Kidney (tissue), 22 donors: ENCODE measurements at places on chromosomes 1 and 21.

DNA sequence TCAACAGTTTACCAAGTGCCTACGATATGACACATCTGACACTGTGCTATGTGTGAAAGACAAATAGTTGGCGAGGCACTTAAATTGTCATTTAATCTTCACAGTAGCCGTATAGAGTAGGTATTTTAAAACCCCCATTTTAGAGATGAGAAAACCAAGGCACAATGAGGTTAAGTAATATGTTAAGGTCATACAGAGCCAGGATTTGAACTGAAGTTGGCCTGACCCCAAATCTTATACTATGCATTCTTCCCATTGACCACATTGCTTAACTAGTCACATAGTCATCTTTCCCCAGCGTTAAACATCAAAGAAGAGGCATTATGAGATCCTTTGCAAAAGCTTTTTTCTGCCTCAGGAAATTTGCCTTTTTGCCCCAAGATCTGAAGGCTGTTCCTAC, 3.9 kb downstream of the INKA2 start:
- no peak overlapping the region for H3K27ac ChIP-seq
- no peaks in the 10 kb centered on the region for H3K4me1 ChIP-seq
- no peaks in the 10 kb centered on the region for H3K27me3 ChIP-seq
- DNase-seq, result no peak
- no peak overlapping the region for H3K4me3 ChIP-seq

GRCh38 chr21:34825101-34825500, 156.3 kb downstream of the CLIC6 start:
- no peaks in the 10 kb centered on the region for H3K27me3 ChIP-seq
- no peak for DNase-seq
- H3K4me1 ChIP-seq, result no peaks in the 10 kb centered on the region

DNA sequence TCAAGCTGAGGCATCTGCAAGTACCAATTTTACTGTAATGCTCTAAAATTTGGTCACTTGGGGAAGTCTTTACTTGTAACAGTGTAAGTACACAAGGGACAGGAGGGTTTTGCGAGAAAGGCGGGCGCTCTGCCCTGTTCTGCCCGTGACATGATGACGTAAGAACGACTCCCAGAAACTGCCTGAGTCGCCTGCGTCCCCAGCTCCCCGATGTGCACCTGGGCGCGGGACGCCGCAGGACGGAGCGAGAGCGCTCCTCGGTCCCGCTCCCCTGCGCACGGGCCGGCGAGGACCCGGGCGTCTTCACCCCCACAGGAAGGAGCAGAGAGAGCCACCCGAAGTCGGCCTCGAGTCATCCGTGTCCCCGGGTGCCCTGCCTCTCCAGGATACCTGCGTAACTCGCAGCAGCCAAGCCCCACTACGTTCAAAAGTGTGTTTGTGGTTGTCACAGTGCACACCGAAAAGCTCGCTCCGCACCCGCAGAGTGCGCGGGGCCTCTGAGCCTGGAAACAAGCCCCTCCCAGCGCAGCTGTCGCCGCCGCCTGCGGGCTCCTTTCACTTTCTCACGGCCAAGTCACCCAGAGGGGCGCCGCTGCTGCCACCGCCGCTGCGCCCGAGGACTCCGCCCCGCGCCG, 3.3 kb upstream of the ZBTB18 start:
- no peaks in the 10 kb centered on the region for H3K36me3 ChIP-seq
- no peaks in the 10 kb centered on the region for H3K27me3 ChIP-seq
- peak overlapping the region; percentile 85 for H3K4me3 ChIP-seq
- peaks cover 3% of the 10 kb centered on the region for H3K4me1 ChIP-seq

GRCh38 chr1:36729716-36730510, 247.2 kb upstream of the CSF3R start:
- H3K4me1 ChIP-seq, result no peaks in the 10 kb centered on the region
- H3K27ac ChIP-seq, result no peak overlapping the region
- DNase-seq, result no peak

DNA sequence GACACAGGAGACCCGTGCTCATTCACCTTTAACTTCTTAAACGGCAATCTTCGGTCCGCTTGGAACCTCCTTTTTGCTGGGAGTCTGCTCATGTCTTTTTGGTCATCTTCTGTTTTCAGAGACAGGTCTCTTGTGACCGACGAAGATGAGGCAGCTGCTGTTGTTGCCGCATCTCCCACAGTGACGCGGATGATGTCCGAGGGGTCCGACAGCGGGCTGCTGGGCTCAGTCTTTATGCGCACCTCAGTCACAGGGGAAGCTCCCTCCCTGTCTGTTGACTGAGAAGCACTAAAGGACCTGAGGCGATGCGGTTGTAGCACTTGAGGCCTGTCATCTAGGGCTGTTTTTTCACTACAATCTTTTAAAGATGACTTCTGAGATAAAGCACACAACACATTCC, 17.6 kb downstream of the ZBTB21 start:
- no peaks in the 10 kb centered on the region for H3K4me1 ChIP-seq
- no peaks in the 10 kb centered on the region for H3K27me3 ChIP-seq
- no peak overlapping the region for H3K27ac ChIP-seq
- peaks cover 27% of the 10 kb centered on the region for H3K36me3 ChIP-seq
- no peak overlapping the region for H3K4me3 ChIP-seq
- DNase-seq, result no peak

GRCh38 chr1:239126884-239127283, 259.5 kb upstream of the CHRM3 start:
- H3K36me3 ChIP-seq, result no peaks in the 10 kb centered on the region
- no peak for DNase-seq
- no peaks in the 10 kb centered on the region for H3K4me1 ChIP-seq
- H3K4me3 ChIP-seq, result no peak overlapping the region

DNA sequence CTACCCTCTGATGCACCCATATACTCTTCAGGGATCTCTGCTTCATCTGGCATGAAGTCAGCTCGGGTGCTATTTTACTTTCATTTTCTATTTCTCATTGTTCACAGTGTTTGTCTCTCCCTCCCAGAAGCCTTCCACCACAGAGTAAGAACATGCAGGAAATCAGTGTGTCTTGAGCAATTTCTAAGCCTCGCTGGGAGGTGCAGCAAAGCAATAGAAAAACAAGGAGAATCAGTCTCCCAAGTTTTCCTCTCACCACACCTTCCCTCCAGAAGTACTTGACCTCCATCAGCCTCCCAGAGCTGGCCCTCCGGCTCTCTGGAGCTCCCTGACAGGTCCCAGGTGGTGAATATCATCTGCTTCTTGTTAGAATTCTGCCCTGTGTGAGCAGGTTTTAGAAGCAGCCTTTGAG, 594.7 kb upstream of the CAMK1G start:
- peak; percentile 73 for DNase-seq
- H3K36me3 ChIP-seq, result no peaks in the 10 kb centered on the region
- H3K4me3 ChIP-seq, result peak overlapping the region; percentile 69
- no peak overlapping the region for H3K27ac ChIP-seq

DNA sequence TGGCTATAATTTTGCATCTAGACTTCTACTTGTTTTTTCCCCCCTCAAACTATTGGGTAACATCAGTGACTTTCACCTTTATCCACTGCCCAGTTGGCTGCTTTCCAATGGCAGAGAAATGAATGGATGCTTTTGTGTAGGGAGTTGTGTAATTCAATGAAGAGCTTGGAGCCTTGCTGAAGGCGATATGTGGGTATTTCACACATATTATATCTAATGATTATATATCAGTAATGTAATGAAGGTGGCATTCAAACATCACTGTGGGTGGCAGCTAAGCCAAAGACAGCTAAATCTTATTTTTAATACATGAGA, 81.2 kb downstream of the TGFB2 start:
- H3K36me3 ChIP-seq, result no peaks in the 10 kb centered on the region
- no peaks in the 10 kb centered on the region for H3K27me3 ChIP-seq
- H3K27ac ChIP-seq, result no peak overlapping the region
- H3K4me3 ChIP-seq, result no peak overlapping the region
- no peak for DNase-seq
- no peaks in the 10 kb centered on the region for H3K4me1 ChIP-seq

DNA sequence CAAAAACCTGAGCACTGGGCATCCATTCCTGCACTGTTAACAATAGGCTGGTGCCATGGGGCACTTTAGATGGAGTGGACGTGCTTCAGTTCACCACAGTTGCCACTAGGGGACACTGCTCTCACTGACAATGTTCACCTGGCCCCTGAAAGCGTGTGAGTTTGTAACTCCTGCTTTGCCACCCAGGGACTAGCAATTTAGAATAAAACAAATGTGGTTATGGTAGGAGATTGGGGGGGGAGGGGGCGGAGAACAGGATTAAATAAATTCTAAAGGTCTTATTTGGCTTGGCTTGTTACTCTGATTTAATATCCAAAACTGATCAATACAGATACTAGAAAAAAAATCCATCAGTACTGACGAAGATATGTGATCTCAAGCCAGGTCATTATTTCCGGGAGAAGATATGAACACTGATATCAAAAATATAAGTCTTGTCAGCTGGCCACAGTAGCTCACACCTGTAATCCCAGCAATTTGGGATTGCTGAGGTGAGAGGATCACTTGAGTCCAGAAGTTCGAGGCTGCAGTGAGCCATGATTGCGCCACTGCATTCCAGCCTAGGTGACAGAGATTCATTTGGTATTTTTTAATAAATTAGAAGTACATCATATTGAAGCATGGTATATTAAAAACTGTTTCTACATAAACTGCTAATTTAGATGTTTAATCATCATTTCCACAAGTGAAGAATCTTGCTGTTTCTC, 23.2 kb downstream of the INTS7 start:
- H3K36me3 ChIP-seq, result no peaks in the 10 kb centered on the region
- no peak overlapping the region for H3K4me3 ChIP-seq
- no peaks in the 10 kb centered on the region for H3K27me3 ChIP-seq
- H3K4me1 ChIP-seq, result no peaks in the 10 kb centered on the region
- no peak overlapping the region for H3K27ac ChIP-seq
- DNase-seq, result peak; percentile 63

- H3K36me3 ChIP-seq, result no peaks in the 10 kb centered on the region
- no peak overlapping the region for H3K27ac ChIP-seq
- no peak for DNase-seq
- H3K4me3 ChIP-seq, result no peak overlapping the region
- H3K27me3 ChIP-seq, result peaks cover 2% of the 10 kb centered on the region
These were observed 37.8 kb downstream of the LRRN2 start for GRCh38 chr1:204647805-204648153.

- H3K4me1 ChIP-seq, result peaks cover 19% of the 10 kb centered on the region
- no peak overlapping the region for H3K4me3 ChIP-seq
- H3K36me3 ChIP-seq, result no peaks in the 10 kb centered on the region
- DNase-seq, result no peak
These were observed 54.2 kb downstream of the JAK1 start for GRCh38 chr1:64912191-64912590.

- no peak overlapping the region for H3K4me3 ChIP-seq
- H3K27me3 ChIP-seq, result no peaks in the 10 kb centered on the region
- no peak overlapping the region for H3K27ac ChIP-seq
- no peaks in the 10 kb centered on the region for H3K36me3 ChIP-seq
These were observed 109.0 kb downstream of the SGIP1 start for GRCh38 chr1:66642992-66643391.

- H3K27me3 ChIP-seq, result no peaks in the 10 kb centered on the region
- no peaks in the 10 kb centered on the region for H3K4me1 ChIP-seq
- H3K36me3 ChIP-seq, result no peaks in the 10 kb centered on the region
- no peak overlapping the region for H3K27ac ChIP-seq
- no peak overlapping the region for H3K4me3 ChIP-seq
These were observed 38.9 kb upstream of the HSD3B1 start for GRCh38 chr1:119467857-119468668.

DNA sequence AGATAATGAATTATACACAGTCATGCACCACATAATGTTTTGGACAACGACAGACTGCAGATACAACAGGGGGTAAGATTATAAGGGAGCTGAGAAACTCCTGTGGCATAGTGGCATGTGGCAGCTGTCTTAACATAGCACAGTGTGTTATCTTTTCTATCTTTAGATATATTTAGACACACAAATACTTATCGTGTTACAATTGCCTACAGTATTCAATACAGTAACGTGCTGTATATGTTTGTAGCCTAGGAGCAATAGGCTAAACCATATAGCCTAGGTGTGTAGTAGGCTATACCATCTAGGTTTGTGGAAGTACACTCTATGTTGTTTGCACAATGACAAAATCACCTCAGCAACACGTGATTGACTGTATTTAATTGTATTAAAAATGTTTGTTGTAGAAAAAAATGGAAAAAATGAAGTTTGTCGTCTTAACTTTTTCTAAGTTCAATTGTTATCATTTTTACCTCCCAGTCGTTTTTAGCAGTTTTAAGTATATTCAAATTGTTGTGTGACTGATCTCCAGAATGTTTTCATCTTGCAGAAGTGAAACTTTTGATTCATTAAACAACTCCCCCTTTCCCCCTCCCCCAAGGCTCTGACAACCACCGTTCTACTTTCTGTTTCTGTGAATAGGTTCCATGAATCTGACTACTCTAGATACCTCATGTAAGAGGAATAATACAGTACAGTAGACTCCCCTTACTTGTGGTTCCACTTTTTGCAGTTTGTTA, 351.0 kb upstream of the B3GALT2 start:
- no peaks in the 10 kb centered on the region for H3K36me3 ChIP-seq
- no peak overlapping the region for H3K27ac ChIP-seq
- H3K4me1 ChIP-seq, result no peaks in the 10 kb centered on the region
- no peaks in the 10 kb centered on the region for H3K27me3 ChIP-seq
